Fibroblast of skin of back (primary cell): ENCODE measurements at places on chromosomes 2 and 18.

DNA sequence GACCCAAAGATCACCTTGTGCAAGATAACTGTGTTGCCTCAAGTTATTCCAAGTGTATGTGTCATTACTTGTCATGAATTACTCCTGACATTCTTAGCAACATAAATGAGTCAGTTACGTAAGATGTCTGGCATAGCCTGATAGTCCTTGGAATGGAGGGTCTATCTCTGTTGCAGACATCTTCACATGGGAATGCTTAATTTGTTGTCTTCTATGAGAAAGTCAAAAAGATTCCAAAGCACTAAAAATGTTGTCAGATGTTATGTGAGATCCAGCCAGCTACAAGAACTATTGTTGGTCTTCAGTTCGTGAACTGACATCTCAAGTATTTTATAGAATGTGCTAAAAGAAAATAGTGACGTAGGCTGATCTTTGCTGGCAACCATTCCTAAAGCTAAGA, 178.2 kb upstream of the RASGRP3 start:
- DNase-seq: peak; percentile 86

- no peak for DNase-seq
Observed at GRCh38 chr2:159138642-159139182, 147.8 kb downstream of the WDSUB1 start.

DNA sequence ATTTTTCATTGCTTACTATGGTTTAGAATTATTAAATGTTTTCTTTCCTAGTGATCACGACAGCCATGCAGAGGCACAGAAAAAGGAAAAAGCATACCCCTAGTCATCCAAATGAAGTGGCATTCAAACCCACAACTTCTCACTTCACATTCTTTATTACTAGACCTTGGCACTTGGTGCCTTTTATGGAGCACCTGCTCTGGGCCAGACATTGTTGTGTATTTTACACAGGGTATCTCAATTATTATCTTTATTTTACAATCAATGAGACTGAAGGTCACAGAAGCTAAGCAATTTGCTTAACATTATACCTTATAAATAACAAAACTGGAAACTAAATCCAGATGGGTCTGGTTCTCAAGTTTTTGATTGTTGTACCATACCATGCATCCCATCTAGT, 235.3 kb downstream of the LRATD1 start:
- DNase-seq: no peak

DNA sequence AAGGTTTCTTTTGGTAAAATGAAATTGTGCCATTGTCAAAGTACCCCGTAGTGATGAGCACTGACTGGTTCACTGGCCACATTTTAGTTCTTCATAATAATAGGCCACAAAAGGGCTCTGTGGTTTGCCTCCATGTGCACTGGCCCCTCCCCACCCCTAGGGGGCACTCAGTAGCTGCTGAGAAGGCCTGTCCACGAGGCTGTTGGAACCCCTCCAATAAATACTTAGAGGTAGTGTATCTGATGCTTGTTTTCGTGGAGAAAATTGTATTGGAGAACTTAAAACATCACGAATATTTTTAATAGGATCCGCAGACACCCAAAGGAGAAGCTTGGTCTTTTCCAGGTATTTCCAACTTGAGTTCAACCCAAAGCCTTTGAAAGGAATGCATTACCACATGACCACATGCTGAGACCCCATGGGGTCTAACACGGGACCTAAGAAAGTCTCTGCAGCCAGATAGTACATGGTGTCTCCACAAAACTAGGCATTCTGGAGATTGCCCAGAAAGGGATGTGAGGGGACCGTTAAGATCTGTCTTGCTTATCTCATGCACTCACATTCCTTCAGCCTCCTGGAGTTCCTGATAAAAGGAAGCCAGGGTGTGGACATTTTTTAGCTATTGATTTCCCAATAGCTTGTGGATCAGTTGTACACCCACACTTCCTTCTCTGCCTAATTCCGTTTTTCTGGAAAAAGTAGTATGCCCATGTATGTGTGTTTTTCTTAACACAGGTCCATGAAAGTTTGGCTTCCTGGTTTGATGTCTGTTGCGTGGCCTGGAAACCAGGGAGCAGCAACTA, 28.5 kb upstream of the NOSTRIN start:
- DNase-seq: peak; percentile 41

DNA sequence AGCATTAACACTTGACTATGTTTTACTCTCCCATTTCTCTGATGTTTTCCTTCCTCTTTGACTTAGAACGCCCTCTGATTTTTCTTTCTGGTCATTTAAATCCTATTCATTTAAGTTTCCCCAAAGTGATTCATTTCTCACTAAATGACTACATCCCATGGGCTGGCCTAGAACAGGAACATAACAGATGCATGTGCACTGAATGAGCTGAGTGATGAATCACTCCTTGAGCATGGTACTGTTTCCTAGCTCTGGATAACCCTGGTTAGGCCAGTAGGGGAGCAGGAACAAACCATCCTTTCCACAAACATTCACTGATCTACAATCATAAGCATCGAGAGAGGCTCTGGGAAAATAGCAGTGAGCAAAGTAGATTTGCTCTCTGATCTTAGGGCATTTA, 221.9 kb upstream of the SETBP1 start:
- DNase-seq: peak; percentile 83

DNA sequence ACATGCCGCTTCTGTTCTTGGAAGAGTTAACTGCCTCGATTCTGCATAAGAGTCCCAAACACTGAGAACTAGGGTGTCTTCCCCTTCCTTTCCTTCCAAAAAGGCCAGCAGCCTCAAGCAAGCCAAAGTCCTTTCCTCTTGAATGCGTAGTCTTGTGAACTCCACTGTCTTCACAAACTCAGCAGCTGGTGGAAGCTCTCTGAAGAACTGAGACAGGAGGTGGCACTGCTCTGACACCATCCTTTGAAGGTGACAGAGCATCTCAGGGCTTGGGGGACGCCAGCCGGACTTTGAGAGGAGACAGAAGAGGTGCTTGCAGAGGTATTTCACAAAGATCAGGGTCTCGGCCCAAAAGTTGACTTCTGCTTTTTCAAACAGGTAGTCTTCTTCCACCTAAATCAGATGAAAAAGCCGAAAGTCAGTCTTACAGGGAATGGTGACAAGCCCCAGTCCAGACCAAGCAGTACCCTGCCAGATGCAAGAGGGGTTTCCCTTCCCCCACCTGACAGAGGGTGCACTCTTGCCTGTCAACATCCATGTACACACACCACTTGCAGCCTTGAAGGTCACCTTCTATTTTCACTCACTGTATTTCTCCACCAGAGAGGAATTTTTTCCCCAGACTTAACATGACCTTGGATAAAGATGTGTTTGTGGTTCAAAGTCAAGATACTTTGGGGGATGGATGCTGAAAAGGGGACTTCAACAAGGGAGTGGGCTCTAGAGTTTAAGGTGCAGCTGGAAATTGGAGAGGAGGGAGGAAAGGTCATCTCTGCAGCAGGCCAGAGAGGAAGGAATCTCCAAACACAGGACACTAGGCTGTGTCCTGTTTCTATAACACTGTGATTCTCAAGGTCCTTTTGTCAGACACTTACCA, 4.8 kb upstream of the ZFP36L2 start:
- no peak for DNase-seq

DNA sequence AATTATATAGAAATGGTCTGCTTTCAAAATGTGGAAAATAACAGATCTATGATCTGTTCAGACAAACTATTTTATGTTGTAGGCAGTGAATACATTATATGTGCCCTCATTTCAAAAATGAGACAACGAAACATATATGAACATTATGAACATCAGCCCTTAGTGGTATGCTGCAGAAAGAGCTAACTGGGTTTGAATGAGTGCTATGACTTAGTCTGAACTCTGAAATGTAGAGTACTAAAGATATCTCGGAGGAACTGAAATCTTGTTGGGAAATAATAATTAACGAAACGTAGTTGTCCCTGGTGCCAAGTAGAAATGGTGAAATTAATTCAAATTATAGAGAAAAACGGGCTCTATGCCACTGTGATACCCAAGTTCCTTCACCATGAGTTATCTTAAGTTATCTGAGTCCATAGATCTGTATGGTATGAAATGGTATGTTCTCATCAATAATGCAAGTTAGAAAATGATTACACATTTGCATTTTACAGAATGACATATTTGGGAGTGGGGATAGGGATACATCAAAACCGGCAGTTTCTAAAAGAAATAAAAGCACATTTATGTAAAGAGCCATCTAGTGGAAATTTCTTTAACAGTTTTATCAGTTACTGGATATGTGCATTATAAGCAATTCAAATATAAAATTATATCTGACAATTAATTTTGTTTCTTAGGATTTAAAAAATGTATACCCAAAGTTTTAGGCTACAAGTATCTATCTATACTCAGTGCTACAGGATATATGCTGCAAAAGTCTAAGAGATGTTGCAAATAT, 26.7 kb downstream of the STARD6 start:
- no peak for DNase-seq

DNA sequence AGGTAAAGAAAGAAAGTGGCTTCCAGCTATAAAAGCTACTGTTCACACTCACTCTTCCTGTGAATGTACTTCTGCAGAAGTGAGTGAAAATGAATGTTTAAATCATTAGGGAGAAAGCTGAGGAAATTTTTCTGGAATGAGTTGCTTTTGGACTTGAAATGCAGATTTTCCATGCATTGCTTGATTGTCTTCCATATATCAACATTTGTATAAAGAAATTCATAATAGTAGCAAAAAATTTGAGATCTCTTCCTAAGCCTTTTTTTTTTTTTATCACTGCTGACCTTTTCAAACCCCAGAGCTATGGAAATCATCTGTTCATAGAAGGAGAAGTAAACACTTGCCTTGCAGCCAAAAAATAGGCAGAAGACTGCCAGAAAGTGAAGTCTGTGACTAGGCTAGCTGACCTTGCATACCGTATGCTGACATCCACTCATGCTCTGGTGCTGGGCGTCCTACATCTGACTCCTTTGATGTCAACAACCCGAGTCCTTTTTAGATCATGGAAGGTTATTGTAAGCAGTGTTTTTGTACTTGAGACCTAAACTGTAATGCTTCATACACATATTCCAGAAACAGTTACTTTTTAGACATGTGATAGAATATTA, 154.5 kb upstream of the RASGRP3 start:
- DNase-seq: peak; percentile 30

GRCh38 chr2:178441426-178441825, 9.5 kb downstream of the PRKRA start:
- DNase-seq: peak; percentile 62

- peak; percentile 71 for DNase-seq
Observed at GRCh38 chr2:28896906-28897305, 2.4 kb downstream of the WDR43 start.

- peak; percentile 85 for DNase-seq
Observed at GRCh38 chr18:27413495-27414401, 228.6 kb upstream of the CHST9 start.

- DNase-seq: no peak
Observed at GRCh38 chr2:96558061-96558460, 21.5 kb downstream of the ARID5A start.

- DNase-seq: peak; percentile 50
Observed at GRCh38 chr18:74652392-74652988, 54.8 kb downstream of the ZNF407 start.

GRCh38 chr18:79246309-79247108, 149.2 kb upstream of the NFATC1 start:
- DNase-seq: peak; percentile 75

DNA sequence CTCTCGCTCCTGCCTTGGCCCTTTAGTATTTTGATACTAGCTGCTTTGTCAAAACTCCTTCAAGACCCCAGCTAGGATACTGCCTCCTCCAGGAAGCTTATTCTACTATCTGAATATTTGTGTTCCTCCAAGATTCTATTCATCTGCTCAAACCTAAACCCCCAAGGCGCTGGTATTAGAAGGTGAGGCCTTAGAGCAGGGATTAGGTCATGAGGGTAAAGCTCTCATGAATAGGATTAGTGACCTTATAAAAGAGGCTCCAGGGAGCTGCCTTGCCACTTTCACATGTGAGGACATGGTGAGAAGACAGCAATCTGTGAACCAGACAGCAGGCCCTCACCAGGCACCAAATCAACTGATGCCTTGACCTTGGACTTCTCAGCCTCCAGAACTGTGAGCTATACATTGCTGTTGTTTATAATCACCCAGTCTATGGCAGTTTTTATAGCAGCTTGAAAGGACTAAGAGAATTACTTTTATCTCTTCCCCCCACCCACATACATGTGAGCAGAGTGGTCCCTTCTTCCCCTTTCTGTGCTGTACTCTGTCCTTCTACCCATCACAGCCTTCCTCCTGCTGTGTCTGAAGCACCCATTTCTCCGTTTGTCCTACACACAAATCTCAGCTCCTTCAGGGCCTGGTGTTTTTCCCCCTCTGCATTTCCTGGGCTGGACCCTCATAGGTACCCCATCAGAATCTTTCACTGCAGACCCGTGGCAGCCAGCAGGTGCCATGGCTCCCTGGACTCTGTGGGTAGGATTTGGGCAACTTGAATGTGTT, 54.5 kb downstream of the HS1BP3 start:
- DNase-seq: no peak

- peak; percentile 9 for DNase-seq
Observed at GRCh38 chr18:63107171-63107845, 212.3 kb downstream of the BCL2 start.

DNA sequence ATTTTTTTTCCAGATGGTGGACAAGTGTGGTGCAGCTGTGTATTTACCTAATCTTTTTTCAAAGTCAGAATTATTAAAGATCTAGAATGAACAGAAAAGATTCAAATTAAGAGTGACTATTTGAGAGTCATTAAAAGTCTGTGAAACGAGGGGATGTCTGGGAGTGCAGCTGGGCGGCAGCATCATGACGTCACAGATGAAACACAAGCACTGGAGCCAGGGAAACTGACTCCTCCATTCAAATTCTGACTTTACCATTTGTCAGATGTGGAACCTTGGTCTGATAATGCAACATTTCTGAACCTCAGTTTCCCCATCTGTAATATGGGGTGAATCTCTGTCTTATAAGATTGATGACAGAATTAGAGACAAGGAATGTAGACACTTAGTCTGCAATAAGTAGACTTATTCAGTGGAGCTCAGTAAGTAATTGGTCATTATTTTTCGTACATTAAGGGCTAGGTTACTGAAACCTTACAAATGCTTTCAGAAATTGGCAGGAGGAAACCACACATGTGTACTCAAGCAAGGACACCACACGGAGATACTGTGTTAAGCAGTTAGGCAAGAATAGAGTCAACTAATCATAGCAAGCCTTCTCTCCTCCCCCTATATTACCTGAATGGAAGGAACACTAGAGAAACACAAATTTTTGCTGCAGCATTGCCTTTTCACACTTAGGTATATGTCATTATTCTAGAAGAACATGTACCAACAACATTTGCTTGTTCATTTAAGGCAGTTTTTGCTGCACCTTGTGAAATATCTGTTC, 27.8 kb upstream of the CXXC1 start:
- no peak for DNase-seq

GRCh38 chr2:41992671-41993434, 55.0 kb upstream of the PKDCC start:
- no peak for DNase-seq

DNA sequence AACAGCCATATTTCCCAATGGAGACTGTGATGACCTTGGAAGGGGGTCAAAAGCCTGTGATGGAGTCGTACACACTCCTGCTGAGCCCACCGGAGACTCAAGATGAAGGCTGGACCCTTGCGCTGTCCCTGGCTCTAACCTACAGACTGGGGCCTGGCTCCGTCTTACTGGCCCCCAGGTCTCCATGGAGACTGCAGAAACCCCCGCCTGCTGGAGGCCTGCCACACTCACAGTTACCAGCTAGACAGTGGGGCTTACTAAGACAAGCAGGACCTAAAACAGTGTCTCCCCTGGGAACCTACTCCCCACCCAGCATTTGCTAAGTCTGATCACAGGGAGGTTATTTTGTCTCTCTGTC, 9.6 kb downstream of the C2orf72 start:
- no peak for DNase-seq

- peak; percentile 72 for DNase-seq
Observed at GRCh38 chr2:40200366-40200915, 251.4 kb downstream of the SLC8A1 start.
